ENCODE measurements at places on chromosomes 6 and 20. TPM values are rescaled to one million over a fixed set of nuclear protein-coding genes. Genes with fewer than 3 reads are reported as not detected.

C6orf118 gene
- 0.15 TPM for total RNA-seq

BPIFA3 gene
- total RNA-seq = not detected

SYNGAP1 gene
- total RNA-seq = 3.9 TPM

APCDD1L gene
- not detected for total RNA-seq

BPI gene
- total RNA-seq = not detected

Measured in A549 treated with GW870086 at 1 μM for 4 hours (cell line).